ENCODE measurements at places on chromosomes 5 and 9.
A peak's percentile ranks its signal among the peaks of the same experiment; 100 is the strongest.

DNA sequence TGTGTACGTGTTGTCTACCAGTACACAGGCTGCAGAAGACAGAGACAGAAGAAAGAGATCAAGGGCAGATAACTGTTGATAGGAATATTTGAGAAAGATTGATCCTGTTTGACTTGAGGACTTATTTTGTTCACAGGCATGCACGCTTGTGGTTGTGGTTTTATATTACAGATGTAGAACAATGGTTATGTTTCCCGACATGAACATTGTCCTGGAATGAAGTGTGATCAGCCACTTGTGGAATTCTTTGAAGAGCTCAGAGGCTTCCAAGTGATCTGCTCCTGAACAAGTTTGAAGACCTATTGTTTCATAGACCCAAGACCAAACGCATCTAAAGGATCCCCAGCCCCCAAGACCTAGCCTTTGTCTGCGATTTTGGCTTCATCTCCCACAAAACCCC is 13.7 kb downstream of the TEX53 start:
- DNase-seq = no peak

- no peak for DNase-seq
These were observed 39.5 kb downstream of the TXNDC8 start for GRCh38 chr9:110298043-110298605.

- no peak for DNase-seq
These were observed 182.0 kb upstream of the PPP1R26 start for GRCh38 chr9:135297456-135298075.

GRCh38 chr5:7473668-7474215 is 77.8 kb downstream of the ADCY2 start:
- DNase-seq = no peak

DNA sequence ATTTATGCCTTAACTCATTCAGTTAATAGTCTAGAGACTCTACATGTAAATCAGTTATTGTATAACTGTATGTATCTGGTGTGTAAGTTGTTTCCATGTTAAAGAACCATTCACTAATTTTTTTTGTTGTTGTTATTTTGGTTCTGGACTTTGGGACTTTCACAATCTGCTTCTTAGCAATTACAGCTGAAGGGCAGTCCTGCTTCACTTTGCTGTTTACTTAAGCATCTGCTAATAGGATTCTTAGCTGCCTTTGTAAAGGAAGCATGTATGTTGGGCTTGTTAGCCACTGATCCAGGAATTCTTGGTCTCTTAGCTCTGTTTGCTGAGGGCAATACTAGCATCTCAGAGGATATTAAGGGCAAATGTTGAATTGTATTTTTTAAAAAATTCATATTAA is 97.0 kb downstream of the FOCAD start:
- no peak for DNase-seq

DNA sequence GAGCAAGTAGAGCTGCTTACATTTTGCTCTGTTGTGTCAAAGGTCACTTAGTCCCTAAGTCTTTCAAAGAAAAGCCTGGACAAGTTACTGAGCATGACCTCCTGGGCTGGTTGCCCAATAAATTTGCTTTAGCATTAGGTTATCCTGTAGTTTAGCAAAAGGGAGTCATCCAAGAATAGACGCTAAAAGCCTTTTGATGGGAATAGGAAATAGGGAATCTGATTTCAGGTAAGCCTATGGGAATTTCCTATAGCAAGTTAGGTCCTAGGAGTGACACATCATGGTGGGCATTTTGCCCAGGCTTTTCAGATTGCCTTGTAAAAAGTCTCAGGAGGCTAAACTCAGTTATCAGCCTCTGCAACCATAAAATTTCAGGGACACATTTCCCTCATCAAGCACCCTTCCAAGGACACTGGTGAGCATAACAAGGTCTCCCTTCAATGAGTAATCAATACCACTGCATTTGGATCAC is 67.6 kb upstream of the RANBP3L start:
- no peak for DNase-seq

- DNase-seq = peak; percentile 69
These were observed 19.4 kb upstream of the RNF130 start for GRCh38 chr5:180090769-180091546.

- peak; percentile 32 for DNase-seq
These were observed 331.4 kb downstream of the FBXL7 start for GRCh38 chr5:15831408-15831807.

DNA sequence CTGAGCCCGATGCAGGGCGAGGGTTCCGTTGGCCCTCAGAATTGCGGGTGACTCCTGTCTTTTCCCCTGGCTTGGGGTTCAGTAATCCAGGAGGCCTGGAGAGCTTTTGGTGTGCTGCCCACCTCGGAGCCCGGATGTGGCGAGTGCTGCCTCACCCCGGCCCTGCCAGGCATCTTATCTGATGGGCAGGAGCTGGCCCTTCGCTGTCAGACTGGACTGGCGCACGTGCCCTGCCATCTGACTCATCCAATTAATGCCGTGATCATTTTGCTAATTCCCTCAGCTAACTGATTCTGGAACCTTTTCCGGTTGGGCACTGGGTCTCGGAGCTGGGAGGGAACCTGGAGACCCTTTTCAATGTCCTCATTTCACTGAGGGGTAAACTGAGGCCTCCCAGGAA is 34.6 kb downstream of the RXRA start:
- no peak for DNase-seq

GRCh38 chr5:17005107-17005828 is 69.2 kb upstream of the MYO10 start:
- no peak for DNase-seq

DNA sequence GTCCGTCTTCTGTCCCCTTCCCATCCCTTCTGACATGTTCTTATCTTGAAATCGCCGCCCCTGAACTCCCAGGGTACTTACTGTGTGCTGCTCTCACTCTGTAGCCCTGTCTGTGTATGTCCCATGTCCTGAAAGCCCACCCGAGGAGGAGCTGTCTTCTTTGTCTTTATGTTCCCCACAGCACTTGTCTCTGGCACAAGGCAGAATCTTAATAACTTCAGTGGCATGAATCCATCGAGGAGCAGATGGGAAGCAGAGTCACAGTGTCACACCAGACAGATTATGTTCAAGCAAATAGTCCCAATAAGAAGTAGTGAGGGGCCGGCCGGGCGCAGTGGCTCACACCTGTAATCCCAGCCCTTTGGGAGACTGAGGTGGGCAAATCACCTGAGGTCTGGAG is 29.7 kb upstream of the LTC4S start:
- DNase-seq = no peak

GRCh38 chr5:68382640-68383039 is 167.1 kb downstream of the PIK3R1 start:
- DNase-seq = no peak

DNA sequence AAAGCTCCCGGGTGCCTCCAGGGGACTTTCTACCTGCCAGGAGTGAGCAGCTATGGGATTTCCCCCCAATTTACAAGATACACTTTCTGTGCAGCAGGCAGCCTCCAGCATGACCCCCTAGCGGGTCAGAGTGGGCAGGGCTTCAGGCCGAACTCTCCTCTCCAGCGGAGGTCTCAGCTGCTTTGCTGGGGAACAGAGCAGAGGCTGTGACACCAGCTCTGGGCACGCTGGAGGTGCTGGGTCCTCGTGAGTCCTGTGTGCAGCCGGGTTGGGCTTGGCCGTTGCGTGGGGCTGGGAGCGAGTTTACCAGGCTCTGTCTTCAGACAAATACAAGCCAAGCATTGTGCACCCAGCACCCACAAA is 2.9 kb downstream of the NRARP start:
- DNase-seq = no peak

GRCh38 chr5:109688630-109688969 is 1.1 kb upstream of the MAN2A1 start:
- DNase-seq = peak; percentile 90

- DNase-seq = peak; percentile 44
These were observed 28.8 kb upstream of the MGAT1 start for GRCh38 chr5:180831139-180832093.

DNA sequence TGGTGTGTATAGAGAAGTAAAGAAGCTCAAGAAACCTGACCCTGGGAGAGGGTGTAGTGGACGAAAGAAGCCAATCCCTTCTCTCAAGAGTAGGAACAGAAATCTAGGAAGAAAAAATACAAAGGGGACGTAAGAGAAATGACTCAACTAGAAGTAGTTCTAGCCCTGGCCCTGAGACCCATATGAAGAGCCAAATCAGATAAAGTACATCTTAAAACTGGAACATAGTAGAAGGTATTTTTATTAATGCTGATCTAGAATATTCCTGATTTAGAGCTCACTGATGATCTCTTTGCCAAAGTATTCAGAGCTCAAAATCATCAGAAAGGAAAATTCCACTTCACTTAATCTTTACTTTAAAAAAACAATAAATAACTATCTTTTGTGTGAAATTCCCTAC is 184.8 kb downstream of the MLLT3 start:
- no peak for DNase-seq

DNA sequence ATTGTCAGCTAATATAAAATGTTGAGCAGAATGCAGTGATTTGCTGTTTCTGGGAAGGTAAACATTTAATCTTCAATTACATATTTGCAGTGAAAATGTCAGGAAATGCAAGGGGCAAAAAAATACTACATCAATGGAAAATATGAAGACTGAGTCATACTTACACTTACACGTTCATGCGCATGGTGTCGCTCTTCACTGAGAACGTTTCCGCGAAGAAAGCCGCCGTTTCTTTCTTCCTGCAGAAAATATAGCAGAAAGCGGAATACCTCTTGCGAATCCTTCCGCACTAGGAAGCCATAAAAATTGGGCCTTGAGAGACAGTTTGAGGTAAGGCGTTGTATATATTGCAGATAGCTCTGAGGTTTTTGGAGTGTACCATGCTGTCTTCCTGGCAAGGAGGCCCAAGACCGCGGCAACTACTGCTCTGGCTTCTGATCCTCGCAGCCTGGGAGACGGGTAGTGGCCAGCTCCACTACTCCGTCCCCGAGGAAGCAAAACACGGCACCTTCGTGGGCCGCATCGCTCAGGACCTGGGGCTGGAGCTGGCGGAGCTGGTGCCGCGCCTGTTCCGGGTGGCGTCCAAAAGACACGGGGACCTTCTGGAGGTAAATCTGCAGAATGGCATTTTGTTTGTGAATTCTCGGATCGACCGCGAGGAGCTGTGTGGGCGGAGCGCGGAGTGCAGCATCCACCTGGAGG is at the start of gene PCDHA13:
TSS of gene PCDHA13 (plus strand) at position 236 of the 702 bp plus-strand sequence. CDS start at position 381, 145 bp downstream.
- no peak for DNase-seq

- no peak for DNase-seq
These were observed 260.4 kb downstream of the FANCC start for GRCh38 chr9:95057101-95057500.
